GM23248 (cell line): ENCODE measurements at places on chromosomes 1 and 21. TPM values are rescaled to one million over a fixed set of nuclear protein-coding genes. Genes with fewer than 3 reads are reported as not detected.

Gene RHD
- 0.25 TPM in 1 of 2 replicates, not detected in the other for total RNA-seq

Gene PRAMEF2
- not detected in 2 replicates for total RNA-seq

Gene SPATA6
- 1.4 and 1.6 TPM in 2 replicates for total RNA-seq

Gene FCER1G
- not detected in 2 replicates for total RNA-seq

Gene STIL
- total RNA-seq: 10.0 and 17.1 TPM in 2 replicates

Gene NGF
- total RNA-seq: 27.1 and 28.1 TPM in 2 replicates

Gene PPIAL4G
- total RNA-seq: not detected in 2 replicates
